Kasumi-1 (cell line): ENCODE measurements at places on chromosomes 3 and 15.
A peak's percentile ranks its signal among the peaks of the same experiment; 100 is the strongest.

DNA sequence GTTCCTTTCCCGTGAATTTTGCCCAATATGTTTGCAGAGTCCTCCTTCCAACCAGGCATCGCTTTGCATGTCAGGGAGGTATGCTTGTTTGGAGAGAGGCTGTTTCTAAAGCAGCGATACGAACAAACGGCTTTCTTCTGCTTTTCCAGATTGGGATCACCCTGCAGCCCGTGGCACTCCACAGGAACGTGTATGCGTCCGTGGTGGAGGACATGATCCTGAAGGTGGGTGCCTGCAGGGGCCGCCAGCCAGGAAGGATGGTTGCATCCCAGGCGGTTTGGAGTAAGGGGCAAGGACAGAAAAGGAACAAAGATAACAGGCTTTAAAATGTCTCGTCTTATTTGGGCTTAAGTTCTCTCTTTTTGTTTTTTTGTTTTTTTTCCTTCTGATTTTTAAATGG, 17.5 kb downstream of the MAP6D1 start:
- DNase-seq: no peak

GRCh38 chr3:156563900-156564682, 9.2 kb upstream of the SSR3 start:
- DNase-seq: no peak

DNA sequence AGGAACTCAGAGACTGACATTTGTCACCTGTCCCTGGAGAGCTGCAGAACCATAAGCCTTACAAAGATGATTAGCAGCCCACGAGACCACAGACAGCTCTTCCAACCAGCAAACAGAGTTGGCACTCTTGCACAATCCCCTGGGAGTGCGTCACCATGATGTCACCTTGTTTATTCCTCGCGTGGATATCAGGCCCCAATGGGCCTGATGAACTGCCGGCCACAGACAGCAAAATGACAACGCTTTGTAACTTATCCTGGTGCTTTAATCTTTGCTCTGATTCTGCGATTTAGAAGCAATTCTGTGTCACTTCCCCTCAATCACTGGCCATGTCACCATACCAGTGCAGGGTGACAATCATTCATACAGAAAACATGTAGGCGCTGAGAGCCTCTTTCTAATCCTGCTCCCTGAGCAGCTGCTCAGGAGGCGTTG, 89.2 kb downstream of the TAMM41 start:
- DNase-seq: no peak

DNA sequence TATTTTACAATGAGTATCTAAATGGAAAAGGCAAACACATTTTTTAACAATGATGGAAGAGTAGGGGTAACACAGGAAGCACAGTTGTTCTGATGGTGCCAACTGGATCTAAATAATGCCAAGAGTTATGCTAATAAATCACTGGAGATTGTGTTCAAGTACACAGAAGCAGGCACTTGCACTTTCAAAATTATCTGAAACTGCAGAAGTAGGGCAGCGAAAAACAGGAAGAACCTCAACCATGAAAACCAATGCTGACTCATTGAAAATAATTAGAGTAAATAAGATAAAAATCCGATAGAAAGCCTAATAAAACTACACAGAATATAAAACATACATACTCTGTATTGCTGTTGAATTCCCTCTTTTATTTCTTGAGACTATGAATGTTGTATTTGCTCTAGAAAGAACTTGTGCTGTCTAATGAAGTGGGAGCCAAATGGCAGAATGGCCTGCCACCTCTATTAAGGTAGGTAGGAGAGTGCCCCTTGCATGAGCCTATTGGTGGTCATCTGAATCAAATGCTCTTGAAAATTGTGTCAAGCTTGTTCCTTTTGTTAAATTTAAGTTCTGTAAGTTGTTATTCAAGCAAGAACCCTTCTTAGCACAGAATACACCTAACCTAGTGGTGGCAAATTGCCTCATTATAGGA, 93.7 kb downstream of the ABI3BP start:
- DNase-seq: peak; percentile 50

DNA sequence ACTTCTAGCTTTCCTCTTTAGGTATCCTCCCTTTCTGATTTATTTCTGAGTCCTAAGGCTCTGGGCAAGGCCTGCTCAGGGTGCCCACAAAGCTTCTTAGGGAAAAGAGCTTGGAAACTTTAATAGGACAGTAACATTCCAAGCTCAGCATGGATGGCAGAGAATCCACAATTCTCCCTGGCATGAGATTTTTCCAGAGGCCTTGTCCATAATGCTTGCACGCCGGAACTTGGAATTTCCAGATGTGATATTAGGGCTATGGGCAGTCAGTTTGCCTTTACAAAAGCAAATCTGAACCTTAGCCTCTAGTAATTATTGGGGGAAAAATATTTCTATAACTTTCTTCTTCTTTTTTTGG, 139.0 kb upstream of the RBMS3 start:
- no peak for DNase-seq

- peak; percentile 78 for DNase-seq
These were observed 15.8 kb downstream of the ST3GAL6 start for GRCh38 chr3:98778852-98779413.

GRCh38 chr15:95522533-95522932, 808.0 kb upstream of the NR2F2 start:
- DNase-seq: no peak

DNA sequence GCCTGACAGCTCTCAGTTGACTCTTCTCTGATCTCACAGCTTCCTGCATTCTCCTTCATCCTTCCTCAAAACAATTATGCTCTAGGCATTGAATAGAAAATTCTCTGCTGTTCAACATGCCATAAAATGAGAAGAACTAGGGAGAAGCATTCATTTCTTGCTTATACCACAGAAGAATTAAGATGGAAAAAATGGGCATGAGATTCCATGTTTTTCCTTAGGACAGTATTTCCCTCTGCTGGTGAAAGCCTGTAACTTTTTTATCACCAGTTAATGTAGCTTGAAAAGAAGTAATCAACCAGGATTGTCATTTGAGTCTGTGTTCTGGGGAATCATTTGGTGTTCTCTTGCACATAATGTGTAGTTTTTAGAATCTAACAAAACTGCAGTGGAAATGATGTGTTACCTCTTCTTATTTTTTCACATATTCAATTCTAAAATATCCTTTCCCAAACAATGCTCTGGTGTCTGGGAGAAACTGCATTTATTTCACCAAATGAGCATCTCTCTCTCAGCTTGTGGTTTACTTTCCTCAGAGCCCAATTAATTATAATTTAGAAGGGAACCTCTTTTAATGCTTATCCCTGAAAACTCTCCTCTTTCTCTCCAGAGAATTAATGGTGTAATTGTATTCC, 92.8 kb upstream of the DCBLD2 start:
- DNase-seq: peak; percentile 40

DNA sequence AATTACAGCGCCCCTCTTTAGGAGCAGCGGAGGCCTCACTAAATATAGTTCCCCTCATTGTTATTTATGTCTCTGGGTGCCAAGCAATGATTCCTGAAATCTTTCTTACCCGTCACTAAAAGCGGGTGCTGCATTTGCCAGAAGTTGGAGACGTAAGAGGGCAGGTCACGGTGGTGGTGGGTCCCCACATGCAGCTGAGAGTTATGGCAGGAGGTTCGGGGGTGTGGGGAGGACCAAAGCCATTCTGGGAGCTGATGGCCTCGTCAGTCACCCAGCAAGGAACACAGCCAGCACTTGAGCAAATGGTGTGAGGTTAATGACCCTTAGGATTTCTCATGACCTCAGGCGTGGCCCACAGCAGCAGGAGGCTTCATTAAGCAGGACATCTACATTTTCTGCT, 129.2 kb downstream of the RAB11A start:
- no peak for DNase-seq

- no peak for DNase-seq
These were observed 159.8 kb upstream of the CTDSPL start for GRCh38 chr3:37701734-37702433.

- DNase-seq: no peak
These were observed 4.6 kb upstream of the PTPN9 start for GRCh38 chr15:75583701-75584100.

DNA sequence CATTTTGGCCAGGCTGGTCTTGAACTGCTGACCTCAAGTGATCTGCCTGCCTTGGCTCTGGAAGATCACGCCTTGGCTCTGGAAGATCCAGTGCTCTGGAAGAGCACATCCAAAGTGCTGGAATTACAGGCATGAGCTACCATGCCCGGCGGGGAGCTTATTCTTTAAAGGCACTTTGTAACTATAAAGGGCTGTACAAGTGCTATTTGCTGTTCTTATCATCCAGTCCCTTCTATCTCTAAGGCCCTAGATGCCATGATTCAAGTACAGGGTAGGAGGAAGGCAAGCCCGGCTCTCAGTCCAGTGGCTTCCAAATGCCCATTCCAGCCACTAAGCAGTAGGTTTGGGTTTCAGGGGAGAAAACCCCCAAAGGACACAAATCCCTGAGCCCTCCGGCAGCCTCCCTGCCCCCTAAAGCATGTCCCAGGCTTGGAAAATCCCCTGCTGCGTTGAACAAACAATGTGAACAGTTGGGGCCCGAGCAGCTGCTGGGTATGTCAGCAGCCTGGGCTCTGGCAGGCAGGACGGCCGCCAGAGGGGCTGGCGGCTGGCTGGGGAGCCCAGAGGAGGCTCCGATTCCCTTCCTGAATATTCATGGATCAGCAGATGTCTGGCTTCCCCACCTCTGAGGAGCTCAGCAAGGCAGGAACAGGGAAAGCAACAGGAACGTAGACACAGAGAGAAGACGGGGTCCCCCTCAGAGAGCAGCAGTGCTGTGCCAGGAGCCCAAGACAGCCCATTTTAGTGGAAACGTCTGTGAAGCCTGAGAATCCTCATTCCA, 7.7 kb downstream of the IGDCC4 start:
- DNase-seq: no peak

- no peak for DNase-seq
These were observed 54.8 kb upstream of the CGNL1 start for GRCh38 chr15:57321485-57321884.

DNA sequence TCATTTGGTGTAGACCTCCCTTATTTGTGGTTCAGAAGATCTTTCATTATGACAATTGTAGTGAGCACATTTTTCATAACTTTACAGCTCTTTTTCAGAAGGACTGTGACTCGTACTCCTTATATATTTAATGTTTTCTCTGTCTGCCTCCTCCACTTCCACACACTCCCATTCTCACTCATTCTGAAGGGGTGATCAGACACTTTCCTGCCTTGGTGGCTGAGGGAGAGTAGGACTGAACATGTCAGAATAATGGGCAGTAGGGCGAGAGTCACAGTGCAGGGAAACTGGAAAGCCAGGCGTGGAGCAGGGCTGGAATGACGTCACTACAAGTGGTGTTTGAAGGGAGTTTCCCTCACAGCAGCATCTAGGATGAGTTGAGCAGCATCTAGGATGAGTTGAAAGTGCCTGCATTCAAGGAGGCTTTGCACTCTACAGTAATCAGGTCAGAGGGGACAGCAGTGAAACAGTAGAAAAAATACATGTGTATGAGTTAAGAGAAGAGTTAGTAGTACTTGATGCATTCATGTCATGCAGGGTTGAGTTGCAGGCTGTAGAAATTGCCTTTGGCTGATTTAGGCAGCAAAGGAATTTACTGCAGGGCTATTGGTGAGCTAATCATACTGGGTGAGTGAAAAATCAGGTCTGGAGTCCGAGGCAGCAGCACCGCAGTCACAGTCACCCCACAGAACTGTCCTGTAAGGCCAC, 36.3 kb upstream of the FBXL22 start:
- DNase-seq: no peak

GRCh38 chr15:71451130-71451529, 335.9 kb downstream of the THSD4 start:
- DNase-seq: no peak

GRCh38 chr15:96565266-96565665, 234.8 kb downstream of the NR2F2 start:
- no peak for DNase-seq

DNA sequence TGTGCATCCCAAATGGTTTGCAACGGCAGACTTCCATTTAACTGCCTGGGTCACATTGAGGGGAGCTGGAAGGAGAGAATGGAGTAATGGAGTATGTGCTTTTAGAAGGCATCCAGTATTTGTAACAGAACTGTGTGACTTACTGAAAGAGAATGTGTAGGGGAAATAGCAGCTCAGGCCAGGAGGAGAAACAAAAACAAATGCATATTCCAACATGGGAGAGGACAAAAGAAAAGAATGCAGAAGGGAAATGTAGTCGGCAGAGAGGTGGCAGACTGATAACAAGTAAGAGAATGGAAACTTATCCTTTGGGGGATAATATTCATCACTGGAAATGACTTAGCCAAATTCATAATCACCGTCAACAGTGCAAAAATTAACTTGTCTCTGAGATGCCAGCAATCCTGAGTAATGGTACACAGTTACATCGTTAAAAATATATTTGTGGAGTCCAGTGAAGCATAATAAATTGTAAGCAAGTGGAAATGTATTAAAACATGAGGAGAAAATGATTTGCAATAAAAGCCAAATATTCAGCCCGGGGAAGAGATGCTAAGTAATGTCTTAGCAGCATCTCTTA, 294.9 kb upstream of the SGO1 start:
- DNase-seq: no peak

- DNase-seq: no peak
These were observed 201.9 kb downstream of the PDCD6IP start for GRCh38 chr3:34000301-34000700.

DNA sequence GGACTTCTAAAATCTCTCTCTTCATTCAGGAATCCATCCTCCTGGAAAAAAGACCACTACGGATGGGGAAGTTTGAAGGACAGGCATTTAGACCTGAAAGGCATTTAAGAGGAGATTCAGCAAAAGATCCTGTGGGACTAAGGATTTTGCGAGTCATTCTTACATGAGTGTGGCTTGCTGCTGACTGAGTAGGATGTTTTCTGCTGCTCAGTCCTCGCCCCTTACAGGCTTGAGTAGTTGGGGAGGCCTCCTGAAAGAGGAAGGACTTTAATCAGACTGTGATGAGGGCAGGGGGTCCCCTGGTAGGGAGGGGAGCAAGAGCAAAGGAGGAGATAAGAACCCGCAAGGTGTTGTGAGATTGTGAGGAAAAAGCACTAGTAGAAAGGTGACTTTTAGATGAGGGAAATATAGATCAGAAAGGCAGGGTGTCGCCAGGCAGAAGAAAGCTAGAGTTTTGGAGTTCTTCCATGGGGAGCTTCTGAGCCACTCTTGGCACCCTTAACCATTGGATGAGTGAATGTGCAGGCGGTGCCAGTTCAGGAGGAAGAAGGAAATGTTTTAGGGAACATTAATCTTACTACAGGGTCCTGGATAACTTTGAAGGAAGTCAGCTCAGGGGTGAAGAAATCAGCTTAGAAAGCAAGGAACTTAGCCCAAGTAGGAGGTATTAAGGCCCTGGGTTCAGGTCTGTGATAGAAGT, 171.1 kb downstream of the RORA start:
- no peak for DNase-seq

DNA sequence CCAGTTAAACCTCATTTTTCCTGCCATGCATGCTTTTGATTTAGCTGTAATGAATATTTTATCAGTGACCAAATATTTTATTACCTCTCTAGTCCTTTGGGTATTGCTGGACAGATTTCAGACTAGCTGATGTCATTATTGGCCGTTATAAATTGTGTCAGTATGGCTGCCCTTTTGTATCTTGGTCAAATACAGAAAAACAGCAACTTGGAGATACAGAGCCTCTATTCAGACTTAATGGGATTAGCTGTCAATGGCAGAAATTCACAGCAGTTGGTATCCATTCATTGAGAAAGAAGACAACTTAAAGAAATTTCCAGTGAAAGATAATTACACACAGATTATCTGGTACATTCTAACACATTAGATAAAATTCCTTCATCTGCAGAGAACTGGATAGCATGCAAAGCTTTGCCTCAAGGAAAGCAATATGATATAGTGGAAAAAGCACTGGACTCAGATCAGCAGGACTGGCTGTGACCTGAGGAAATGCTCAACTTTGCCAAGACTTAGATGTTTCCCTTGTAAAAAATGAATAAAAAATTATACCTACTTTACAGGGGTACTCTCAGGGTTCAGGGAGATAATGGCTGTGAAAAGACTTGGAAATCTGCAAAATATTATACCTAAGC, 20.8 kb downstream of the COL6A6 start:
- DNase-seq: no peak

- no peak for DNase-seq
These were observed 96.8 kb downstream of the DHX36 start for GRCh38 chr3:154227531-154227930.
